ENCODE measurements at places on chromosomes 4 and X.

DNA sequence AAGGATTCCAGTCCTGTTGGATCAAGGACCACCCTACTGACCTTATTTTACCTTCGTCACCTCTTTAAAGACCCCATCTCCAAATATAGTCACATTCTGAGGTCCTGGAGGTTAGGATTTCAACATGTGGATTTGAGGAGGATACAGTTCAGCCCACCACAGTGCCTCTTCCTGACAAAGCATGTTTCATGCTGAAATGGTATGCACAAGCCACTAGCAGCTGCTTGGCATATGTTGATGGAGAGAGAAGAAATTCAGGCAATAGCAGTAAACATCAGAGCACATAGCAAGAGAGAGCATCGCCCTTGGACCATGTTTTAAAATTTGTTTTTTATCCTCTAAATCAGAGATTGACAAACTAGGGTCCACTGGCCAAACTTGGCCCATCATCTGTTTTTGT lies 172.1 kb downstream of the PRKX start:
- DNase-seq, result no peak

DNA sequence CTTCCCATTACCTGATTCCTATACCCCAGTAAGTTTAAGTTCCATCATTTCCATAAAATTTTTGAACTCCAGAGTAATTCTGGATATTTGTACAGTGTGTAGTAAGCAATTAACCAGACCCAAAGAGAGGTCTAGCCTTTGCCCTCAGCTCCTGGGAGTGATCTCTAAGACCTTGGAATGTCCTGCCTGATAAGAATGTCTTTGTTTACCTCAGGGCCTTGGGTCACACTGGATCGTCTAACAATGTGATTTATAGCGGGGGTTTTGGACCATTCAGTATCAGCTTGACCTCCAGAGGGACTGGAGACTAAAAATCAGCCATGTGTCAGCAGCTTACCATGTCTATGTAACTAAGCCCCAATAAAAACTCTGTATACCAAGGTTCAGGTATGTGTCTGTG lies 330.9 kb upstream of the PPP1R2C start:
- DNase-seq, result no peak

DNA sequence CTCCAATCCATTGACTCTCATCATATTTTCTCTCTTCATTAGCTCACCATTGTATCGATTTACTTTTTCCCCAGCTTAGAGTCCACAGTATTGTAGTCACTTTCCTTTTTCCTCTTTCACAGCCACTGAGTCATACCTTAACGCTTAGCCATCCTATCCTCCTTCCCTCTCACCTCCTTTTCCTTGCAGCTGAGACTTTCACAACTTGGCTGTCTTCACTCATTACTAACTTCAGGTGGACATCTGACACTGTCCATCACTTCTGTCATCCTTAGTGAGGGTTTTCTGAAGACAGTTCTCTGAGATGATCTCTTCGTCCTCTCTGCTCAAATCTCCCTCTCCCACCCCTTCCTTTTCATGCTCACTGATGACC lies 70.5 kb upstream of the ESX1 start:
- DNase-seq, result no peak

- no peak for DNase-seq
Observed at GRCh38 chrX:51047950-51048349, 137.4 kb downstream of the BMP15 start.

- DNase-seq, result no peak
Observed at GRCh38 chr4:79134767-79135166, 191.1 kb downstream of the NAA11 start.

DNA sequence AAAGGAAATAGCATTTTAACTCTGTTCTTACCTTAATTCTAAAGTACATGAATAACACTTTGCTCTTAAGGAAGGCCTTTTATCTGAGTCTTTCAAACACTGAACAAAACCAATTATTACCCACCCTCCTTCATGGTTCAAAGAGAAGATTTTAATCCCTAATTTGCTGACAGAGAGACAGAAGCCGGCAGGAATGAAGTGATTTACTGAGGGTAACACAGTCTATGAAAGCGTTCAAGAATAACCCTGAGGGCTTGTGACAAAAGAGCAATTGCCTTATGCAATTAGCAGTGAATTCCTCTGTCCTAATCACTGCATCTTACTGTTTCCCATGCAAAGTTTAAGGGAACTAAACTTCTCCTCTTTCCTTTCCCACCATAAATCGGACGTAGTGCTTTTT lies 144.1 kb downstream of the PACRGL start:
- DNase-seq, result no peak

DNA sequence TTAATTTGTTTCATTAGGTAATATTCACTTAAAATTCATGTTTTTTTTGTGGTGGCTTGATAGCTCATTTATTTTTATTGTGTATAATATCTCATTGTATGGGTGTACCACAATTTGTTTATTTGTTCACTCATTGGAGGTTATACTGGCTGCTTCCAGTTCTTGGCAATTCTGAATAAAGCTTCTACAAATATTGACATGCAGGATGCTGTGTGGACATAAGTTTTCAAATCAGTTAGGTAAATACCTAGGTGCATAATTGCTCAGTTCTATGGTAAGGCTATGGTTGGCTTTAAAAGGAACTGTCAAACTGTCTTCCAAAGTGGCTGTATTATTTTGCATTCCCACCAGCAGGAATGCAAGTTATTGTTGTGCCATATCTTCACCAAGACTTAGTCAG lies 504.5 kb upstream of the GALNTL6 start:
- DNase-seq, result no peak

DNA sequence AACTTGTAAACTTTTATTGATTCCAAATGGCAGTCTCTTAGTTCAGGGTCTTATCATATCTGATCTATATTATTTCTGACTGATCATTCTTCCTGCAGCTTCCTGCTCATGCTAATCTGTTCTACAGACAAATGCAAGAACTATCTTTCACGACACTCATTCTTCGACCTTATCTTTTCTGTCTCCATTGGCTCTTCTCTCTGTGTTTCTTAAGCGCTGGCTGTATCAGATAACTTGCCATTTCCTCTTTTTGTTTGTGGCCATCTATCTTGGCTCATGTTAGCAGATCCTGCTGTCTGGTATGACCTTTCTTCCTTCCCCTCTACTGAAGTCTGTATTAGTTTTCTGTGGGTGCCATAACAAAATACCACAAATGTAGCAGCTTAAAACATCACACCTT lies 230.5 kb upstream of the PUDP start:
- no peak for DNase-seq

DNA sequence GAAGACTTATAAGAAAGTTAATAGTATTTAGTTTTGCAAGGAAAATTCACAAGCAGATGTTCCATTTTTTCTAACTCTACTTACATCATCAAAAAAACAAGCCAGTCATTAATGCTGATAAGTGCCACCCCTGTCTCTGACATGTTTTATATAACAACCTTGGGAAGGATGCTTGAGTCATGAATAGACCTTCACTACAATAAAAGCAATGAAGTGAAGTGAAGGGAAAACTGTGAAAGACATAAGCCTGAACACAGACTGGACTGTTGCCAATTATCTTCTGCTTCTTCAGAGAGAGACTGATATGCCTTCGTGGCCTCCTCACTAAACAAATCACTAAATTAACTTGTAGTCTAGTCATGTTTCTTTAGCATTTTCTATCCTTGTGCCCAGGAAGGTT lies 353.2 kb downstream of the PDHA2 start:
- no peak for DNase-seq

GRCh38 chr4:126969360-126970235 lies 663.2 kb upstream of the INTU start:
- no peak for DNase-seq

DNA sequence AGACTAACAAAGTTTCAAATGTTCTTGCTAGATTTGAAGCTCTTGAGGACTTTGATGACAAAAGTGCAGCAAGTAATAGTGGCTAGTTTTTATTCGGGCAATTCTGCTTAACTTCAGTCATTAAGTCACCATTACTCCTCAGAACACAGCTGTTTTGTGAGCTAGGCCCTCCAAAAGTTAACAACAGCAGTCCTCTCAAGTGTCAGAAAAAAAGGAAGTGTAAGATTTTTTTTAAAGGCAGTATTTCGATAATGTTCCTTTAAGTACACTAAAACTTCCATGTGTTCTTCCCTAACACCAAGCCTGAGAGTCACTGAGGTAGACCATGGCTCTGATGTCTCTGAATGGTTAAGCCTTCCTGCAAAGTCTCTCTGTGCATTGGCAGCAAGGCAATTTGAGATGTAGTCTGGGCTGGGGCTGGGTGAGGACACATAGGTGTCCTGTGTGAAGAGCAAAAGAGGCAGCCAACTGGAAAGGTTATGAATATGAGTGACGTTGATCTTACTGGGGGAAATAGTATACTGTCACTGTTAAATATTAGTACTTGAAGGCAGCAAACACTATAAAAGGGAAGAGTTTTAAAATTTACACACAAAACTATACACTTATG lies 174.0 kb upstream of the MAP3K15 start:
- DNase-seq, result no peak

GRCh38 chrX:127596882-127597281 lies 455.3 kb downstream of the ACTRT1 start:
- no peak for DNase-seq

- DNase-seq, result no peak
Observed at GRCh38 chrX:139120760-139121159, 409.2 kb upstream of the FGF13 start.

DNA sequence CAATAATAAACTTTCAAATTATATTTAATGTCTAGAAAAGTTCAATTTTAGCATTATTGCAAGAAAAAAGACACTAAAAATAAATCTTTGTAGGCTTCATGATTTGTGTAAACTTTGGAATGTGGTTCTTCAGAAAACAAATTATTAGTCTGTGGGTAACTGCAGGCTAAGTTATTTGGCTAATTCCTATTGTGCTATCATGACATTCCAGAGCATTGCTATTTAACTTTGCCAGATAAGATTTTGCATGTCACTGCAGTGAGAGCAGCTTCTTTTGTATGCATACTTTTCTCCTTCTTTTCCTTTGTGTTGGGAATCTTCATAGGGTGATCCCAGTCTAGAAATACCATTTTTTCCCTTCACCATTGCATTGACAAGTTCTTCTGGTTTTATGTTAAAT lies 130.0 kb downstream of the AWAT2 start:
- no peak for DNase-seq

DNA sequence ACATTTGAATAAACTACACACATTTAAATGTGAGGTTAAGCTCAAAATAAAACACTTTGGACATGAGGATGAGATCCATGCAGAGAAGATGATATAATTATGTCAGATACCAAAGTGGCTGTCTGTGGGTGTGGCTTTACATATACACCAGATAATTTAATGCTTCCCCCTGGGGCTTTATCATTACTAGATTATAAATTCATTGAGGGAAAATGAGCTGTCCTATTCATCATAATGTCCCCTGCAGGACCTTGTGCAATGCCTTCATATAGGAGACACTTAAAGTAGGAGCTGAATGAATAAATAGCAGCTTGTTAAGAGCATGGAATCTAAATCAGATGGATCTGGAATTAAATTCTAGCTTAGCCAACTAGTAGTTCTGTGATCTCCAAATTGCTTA lies 49.7 kb downstream of the OTC start:
- no peak for DNase-seq

DNA sequence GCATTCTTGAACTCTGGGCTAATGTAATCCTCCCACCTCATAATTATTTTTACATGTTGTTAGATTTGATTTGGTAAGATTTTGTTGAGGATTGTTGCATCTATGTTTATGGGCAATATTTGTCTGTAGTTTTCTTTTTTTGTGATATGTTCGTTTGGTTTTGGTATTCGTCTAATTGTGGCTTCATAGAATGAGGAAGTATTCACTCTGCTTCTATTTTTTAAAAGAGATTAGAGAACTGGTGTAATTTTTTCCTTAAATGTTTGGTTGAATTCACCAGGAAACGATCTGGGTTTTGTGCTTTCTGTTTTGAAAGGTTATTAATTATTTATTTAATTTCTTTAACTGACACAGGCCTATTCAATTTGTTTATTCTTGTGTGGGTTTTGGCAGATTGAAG lies 161.2 kb upstream of the NUDT6 start:
- DNase-seq, result no peak

DNA sequence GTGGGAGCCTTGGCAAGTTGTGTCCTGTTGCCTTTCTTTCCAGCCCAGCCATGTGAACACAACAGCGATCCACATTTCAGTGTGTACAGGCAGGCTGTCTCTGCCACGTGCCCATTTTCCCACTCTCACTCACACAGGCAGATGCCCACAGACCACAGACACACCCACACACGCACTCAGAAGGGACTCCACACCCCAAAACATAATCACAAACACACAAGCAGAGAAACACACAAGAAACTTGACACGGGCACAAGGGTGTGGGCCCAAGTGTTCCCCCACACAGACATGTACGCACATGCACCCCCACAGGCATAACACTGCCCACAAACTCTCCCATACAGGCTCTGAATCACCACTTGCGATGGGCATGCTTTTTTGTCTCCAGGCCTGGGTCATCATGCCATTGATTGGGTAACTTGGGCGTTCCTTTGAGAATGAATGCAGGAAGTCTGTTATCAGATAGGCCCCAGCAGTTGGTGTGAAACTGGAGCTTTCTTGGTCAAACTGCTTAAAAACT lies 84.3 kb downstream of the NBDY start:
- no peak for DNase-seq

DNA sequence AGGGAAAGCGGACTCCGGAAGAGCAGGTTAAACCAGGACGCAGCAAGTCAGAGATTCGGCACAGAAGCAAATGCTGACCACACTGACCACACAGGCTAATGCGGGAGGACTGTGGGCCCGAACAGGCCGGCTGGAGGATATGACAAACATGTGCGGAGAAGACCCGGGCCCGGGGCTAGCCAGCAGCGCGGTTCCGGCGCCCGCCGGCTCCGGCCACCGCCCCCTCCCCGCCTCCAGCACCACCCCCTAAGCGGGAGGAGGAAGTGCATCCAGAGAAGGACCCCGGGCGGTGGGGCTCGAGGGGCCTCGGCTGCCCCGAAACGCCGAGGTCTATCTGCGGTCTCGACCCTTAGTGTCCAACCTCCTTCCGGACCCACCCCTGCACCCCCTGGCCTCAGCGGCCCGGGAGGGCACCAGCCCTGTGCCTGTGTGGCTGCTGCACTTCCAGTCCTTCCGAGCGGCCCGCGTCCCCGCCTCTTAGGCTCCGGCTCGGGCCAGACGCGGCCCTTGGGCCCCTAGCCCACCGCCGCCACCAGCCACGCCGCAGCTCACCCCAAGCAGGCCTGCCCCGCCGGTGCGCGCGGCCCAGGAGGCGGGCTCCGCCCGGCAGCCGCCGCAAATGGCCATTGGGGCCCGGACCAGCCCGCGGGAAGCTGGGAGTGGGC lies 2.1 kb downstream of the ELOVL6 start:
- no peak for DNase-seq

GRCh38 chrX:46039526-46039925 lies 505.7 kb downstream of the ZNF674 start:
- DNase-seq, result no peak

Data from stimulated activated CD8-positive, alpha-beta memory T cell treated with anti-CD3 and anti-CD28 coated beads, Interleukin-7, amount 100 ng/mL, for 24 hours (primary cell).